ENCODE measurements at places on chromosomes 1 and 21.

DNA sequence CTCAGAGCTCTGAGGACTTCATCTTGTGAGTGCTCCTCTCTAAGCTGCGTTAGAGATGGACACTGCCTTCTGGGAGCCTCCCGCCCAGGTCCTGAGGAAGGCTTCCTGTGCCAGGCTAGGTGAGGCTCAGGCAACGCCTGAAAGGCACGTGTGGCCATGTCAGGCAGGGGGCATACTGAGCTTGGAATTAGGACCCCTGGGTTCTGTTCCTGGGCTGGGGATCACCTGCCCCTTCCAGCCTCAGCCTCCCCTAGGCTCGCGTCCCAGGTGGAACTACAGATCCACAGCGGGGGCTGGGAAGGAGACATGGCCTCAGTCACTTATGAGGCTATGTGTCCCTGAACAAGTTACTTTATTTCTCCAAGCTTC lies 10.0 kb upstream of the ASCL5 start:
- DNase-seq = no peak

- DNase-seq = no peak
These were observed 45.2 kb downstream of the C8B start for GRCh38 chr1:56920591-56921001.

- DNase-seq = no peak
These were observed 46.9 kb downstream of the IER5 start for GRCh38 chr1:181135437-181135731.

- no peak for DNase-seq
These were observed 7.0 kb downstream of the CAPZB start for GRCh38 chr1:19478322-19478721.

GRCh38 chr1:175520186-175520585 lies 223.2 kb downstream of the TNR start:
- DNase-seq = no peak

GRCh38 chr1:226104671-226105121 lies 42.2 kb downstream of the H3-3A start:
- DNase-seq = no peak

DNA sequence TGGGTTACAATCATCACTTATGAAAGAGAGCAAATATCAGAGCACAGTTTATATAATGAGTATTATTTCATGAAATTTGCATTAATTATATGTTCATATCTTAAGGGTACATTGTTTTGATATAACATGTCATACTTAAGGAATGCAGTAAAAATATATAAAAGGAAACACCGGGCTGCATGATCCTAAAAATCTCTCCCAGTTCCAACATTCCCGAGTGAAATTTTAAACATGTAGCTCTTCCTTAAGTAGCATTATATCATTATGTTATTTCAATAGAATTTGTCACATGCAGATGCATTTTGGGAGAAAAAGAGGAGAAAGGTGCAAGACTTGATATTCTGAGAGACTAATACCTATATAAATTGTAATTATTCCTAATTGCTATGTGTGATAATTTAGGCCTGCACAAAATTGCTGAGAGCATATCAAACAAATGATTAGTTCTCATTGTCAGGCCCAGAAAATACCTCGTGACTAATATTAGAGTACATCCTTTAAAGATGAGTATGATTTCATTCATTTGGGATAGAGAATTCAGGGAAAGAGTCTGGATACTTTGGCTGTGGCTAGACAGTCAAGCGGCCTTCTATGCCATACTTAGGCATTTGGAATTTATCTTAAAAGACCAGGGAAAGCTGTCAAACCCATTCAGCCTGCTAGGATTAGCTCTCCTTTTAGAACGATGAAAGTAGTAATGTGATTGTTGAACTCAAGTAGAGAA lies 86.8 kb downstream of the ADGRL2 start:
- DNase-seq = no peak

GRCh38 chr1:173405834-173406233 lies 71.3 kb upstream of the PRDX6 start:
- DNase-seq = no peak

GRCh38 chr1:78790174-78790573 lies 140.5 kb downstream of the IFI44 start:
- DNase-seq = no peak

GRCh38 chr21:37337831-37338230 lies 28.7 kb upstream of the DYRK1A start:
- DNase-seq = no peak

GRCh38 chr21:39120876-39121599 lies 62.2 kb downstream of the PSMG1 start:
- no peak for DNase-seq

DNA sequence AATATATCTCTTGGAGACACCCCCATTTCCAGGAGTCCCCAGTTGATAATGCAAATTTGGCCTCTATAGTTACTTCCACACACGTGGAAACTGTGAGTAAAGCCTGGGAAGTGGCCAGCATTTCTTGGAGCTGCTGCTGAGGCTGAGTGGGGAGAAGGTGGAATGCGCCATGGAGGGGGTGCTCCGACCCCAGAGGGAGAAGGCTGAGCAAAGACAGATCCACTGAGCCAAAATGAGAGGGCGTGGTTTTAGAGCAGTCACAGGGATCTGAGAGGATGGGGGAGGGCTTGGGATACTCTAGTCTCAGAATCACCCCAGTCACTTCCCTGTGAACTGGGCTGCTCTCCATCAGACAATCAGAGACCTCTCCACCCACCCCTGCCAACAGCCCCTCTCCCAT lies 38.7 kb downstream of the TRIM62 start:
- no peak for DNase-seq

- no peak for DNase-seq
These were observed 115.9 kb upstream of the IVNS1ABP start for GRCh38 chr1:185432948-185433347.

DNA sequence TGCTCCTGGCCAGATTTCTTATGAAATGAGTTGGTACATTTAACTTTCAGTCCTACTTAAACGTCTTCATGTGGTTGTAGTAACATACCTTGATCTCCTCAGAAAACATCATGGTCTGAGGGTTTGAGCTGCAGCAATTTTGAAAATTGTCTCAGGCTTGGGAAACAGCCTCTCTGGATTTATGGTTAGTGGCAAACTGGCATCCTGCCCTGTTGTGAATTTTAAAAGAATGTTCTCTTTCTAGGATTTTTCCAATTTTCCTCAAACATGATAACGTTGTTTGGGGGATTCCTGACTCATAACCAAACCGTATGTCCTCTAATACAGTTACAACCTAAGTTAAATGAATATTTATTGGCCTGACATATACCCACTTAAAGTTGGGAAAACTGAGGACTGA lies 624.4 kb downstream of the LMO4 start:
- no peak for DNase-seq

DNA sequence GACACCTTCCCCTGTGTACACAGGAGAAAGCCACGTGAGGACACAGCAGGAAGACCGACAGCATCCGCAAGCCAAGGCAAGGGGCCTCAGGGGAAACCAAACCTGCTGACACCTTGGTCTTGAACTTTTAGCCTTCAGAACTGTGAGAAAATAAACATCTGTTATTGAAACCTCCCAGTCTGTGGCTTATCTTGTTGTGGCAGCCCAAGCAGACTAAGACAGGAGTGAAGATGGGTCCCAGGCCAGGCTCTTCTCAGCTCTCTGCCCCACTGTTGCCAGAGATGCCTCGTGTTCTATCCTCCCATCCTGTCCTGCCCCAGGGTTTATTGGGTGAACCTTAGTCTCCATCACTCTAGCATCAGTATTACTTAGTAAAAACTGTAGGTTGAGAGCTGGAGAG lies 236.3 kb downstream of the MATN1 start:
- DNase-seq = no peak

DNA sequence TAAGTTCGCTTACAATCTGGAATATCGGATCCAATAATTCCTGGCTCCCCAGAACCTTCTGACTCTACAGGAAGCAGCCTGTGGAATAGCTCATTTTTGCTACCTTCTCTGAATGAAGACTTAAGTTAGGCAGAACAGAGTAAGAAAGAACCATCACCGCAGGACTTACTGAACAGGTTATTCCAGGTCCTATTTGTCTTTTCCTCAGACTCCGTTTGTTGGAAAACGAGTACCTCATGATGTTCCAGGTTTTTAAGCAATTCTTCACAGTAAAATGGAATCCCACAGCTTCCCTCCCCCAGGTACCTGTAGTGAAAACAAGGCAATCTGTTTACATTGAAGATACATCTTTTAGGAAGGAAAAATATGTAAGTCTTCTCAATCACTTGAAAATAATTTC lies 59.8 kb downstream of the ADCY10 start:
- DNase-seq = no peak

DNA sequence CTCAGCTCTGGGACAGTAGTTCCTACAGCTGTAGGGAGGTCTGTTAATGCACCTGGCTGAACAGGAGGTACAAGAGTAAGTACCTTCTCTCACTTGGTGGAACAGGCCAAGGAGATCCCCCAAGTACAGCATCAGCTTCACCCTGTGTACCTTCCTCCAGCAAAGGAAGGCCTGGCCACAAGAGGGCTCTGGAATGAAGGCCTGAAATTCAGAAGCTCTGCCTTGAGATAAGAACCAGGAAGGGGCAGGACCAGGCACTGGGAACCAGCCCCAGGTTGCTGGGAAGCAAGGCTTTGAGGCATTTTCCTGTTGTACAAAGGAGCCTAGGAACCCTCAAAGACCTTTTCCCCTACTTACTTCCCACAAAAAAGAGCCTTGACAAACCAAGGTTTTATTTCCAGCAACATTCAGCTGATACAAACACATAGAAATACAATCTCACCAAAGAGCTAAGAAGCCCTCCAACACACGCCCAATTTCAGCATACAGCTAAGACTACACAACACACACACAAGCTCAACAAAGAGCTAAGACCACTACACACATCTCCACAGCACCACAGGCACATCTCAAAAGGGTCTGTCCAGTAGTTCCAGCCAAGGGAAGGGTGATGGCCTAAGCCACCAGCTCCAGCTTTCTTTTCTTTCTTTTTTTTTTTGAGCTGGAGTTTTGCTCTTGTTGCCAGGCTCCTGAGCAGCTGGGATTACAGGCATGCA lies 23.5 kb downstream of the F11R start:
- peak; percentile 28 for DNase-seq

DNA sequence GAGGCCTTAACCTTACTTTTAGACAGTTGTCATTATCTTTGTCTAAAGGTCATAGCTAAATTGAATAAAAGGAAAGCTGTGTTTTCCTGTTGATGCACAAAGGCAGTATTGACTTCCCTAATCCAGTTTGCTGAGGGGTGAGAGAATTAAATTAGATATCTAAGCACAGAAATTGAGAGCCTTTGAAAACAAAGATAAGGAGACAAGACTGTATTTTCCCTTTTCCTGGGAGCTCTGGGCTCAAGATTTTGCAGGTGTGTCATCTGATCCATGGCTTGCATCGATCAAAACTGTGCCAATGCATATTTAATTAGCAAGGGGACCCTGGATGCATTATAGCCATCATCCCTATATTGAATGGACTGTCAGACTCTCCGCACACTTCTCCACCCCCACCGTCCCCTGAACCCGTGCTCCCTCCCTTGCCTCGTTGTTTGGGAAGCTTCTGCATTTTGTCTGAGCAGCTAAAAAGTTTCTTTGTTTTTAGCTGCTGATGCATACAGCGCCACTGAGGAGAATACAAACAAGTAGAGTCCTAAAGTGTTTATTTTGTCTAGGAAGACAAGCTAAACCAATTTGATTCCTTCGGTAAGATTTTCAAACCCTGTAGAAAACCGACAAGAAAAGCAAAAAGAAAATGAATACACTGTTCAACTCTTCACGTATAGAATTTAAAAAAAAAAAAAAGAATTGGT lies 186.3 kb downstream of the NFIA start:
- no peak for DNase-seq
